CD4-positive, alpha-beta memory T cell (primary cell): ENCODE measurements at places on chromosomes 16 and 17.

- no peak for DNase-seq
Observed at GRCh38 chr17:39462631-39463375, 1.5 kb downstream of the CDK12 start.

- DNase-seq, result no peak
Observed at GRCh38 chr17:19344311-19345066, 18.0 kb downstream of the B9D1 start.

DNA sequence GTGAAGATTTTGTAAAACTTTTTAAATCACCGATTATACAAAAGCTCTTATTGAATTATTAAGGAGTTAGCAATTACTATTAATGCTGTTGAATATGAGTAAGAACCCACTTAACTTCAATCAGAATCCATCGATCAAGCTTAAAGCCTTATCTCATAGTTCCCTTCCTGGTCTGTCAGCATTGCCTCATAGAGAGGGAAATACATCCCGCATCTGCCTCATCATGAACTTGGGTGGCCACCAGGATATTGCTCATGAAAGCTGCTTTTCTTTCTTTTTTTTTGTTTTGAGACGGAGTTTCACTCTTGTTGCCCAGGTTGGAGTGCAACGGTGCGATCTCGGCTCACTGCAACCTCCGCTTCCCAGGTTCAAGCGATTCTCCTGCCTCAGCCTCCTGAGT, 66.7 kb downstream of the PIGL start:
- DNase-seq, result no peak

DNA sequence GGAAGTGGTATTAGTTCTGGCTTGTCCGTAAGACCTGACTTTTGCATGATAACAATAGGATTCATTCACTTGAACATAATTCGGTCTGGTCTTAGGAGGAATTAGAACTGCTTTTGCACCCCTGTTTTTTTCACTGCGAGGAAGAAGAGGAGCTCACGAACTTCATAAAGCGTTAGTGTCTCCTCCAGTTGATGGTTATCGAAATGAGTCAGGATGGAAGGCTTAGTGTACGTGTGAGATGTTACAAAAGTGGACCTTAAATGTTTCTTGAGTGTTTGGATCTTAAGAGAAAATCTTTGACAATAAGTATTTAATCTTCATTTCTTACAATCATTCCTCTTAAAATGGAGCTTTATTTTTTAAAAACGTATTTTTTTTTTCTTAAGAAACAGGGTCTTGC, 52.8 kb downstream of the USP10 start:
- DNase-seq, result no peak

- DNase-seq, result no peak
Observed at GRCh38 chr16:9219813-9220212, 128.4 kb downstream of the HAPSTR1 start.

DNA sequence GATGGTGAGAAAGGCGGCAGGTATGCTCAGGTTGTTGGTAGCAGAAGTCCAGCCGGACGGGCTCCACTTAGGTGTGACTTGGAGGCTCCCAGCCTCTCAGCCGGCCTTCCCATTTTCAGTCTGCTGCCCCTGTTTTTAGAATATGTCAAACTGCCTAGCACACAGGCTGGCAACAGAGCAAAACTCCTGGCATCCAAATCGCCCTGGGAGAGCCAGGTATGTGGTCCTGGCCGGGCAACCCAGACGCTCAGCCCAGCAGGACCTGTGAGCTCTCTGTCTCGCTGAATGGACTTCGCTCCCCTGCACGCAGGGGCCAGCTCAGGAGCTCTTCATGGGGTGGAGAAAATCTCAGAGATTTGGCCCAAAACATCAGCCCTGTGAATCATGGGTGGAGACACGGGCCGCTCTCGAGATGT, 147.9 kb upstream of the CHMP6 start:
- DNase-seq, result no peak

DNA sequence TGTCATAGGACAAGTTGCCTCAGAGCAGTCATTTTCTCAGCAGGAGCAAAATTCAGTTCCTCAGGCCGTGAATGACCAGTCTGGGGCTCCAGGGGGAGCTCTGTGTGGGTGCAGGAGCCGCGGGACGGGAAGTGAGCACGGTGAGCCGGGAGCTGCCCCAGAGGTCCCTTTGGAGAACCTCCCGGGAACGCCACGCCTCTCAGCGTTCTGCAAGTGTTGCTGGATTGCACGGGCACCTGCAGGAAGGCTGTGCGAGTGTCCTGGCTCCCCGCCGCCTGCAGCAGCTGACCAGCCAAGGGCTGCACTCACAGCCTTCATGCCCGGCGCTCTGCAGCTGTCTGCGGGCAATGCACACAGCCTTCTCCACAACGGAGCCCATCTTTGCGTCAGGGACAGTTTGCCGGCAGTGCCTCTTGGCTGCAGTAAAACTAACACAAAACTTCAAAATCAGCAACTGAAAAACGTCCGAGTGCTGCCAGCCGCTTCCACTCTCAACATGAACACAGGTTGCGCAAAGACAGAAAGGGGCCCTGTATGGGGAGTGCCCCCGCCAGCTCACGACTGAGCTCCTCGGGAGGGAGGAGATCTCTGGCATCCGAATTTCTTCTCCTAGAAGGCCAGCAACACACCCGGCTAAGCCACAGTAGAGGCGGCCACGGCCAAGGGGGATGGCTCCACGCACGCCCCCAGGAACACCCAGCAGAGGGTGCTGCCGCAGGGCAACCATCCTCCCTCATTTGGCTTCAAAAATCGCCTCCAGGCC, 16.0 kb downstream of the NDUFAF8 start:
- DNase-seq, result no peak

DNA sequence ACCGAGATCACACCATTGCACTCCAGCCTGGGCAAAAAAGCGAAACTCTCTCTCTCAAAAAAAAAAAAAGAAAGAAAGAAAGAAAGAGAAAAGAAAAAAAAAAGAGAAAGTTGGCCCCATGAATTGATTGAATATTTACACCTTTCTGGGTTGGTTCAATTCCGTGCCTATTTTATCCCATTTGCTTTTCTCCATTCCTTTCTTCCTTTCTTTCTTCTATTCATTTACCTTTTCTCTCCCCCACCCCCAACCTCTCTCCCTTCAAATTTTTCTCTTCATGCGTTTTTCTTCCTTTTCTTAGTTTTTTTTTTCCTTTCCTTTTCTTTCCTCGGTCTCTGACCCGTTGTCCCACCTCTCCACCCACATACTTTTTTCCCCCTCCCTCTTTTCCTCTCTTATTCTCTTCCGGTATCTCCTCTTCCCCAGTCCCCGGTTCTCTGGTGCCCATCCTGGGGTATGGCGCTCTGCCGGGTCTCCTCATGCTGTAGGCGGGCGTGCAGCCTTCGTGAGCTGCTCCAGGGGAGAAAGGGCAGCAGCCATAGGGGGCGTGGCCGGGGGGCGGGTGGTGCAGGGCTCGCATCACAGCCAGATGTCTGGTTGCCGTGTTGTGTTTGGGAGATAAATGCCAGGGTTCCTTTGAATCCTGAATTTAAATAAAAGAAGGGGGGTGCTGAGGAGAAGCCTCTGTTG, 5.3 kb upstream of the COL1A1 start:
- no peak for DNase-seq

- peak; percentile 54 for DNase-seq
Observed at GRCh38 chr16:79089735-79090284, 510.7 kb downstream of the MAF start.

DNA sequence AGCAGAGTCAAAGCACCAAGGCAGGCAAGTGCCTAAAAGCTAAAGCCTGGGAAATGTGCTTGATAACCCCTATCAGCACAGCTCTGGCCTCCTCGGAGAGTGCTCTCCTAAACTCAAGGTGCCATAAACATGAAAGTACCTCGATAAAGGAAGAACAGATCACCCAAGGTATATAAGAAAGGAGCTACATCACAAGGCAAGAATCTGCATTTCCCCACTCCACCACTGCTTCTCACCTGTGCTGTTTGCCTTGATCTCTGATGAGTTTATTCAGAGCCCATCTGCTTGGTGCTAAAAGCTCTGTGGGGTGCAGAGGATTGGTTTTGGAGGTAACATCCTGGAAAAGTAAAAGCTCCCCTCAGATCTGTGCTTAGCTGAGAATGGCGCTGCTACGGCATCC, 449.5 kb upstream of the CDH5 start:
- no peak for DNase-seq

GRCh38 chr17:76085731-76086366, 6.9 kb downstream of the ZACN start:
- DNase-seq, result no peak

GRCh38 chr17:65283704-65284103, 146.5 kb downstream of the RGS9 start:
- no peak for DNase-seq

DNA sequence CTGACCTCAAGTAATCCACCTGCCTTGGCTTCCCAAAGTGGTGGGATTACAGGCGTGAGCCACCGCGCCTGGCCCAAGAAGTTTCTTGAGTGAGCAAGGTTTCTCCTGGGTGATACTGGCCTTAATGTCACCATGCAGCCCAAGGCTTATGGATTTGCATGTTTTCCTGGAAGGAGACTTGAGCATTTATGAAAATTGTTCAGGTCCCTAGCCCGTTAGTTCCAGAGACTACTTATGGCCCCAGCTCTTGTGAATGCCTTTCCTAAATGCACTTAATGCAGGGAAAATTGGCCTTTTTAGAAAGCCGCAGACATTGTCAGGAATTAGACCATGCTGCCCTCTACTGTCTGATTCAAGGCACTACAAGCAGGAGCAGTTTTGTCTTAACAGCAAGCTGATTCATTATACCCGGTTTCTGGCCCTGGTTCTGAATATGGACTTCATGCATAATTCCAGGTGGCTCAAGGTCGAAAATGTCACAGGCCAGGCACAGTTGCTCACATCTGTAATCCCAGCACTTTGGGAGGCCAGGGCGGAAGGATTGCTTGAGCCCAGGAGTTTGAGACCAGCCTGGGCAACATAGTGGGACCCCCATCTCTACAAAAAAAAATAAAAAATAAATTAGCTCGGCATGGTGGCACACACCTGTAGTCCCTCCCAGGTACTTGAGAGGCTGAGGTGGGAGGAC, 91.3 kb downstream of the SNX29 start:
- peak; percentile 67 for DNase-seq

DNA sequence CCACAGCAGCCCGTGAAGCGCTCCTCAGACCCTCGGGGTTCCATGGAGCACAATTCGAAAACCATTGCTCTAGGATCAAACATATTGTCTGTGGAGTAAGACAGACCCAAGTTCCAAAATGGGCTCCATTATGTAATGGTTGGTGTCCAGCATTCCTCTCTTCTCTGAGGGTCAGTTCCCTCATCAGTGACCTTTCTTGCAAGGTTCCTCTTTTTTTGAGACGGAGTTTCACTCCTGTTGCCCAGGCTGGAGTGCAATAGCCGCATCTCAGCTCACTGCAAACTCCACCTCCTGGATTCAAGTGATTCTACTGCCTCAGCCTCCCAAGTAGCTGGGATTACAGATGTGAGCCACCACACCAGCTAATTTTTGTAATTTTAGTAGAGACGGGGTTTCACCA, 28.4 kb downstream of the PLXDC1 start:
- no peak for DNase-seq

- DNase-seq, result no peak
Observed at GRCh38 chr16:84228256-84228838, 11.5 kb downstream of the KCNG4 start.

- DNase-seq, result no peak
Observed at GRCh38 chr17:67476787-67477335, 99.8 kb downstream of the PITPNC1 start.

DNA sequence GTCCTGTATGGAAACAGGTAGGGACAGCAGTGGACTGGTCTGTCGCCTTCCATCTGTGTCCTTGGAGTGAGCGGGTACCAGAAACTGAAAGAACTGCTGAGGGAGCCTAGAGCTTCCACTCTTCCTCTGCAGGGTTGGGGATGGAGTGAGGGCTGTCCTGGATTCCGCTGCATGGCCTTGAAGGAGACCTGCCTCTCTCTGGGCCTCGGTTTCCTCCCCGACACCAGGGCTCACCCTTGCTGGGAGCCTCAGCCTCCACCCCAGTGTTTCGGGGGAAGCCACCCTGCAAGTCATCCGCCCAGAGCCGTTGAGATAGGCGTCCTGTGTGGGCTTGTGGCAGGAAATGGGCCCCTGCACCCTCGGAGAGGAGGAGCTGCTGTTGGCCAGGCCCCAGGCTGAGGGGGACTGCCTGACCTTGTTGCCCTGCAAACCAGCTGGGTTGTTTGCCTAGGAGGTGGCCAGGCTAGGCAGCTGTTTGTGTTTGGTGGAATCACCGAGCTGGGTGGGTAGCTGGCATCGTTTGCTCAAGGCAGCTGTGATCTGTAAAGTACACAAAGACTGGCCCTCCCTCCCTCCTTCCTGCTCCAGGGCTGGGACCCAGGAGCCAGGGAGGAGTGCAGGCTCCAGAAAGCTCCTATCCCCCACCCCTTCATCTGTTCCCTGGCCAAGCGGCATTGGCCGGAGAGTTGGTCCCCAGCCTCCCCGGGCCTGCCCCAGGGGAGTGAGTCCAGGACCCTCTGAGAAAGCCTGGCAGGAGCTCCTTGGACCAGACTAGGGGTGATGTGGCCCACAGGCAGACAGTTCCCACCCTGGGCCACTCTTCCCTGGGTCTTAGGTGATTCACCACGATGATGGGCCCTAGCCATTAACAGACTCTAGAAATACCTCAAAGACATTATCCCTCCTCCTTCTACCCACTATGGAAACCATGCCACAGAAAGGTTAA, 1.3 kb downstream of the RAB37 start:
- peak; percentile 87 for DNase-seq

DNA sequence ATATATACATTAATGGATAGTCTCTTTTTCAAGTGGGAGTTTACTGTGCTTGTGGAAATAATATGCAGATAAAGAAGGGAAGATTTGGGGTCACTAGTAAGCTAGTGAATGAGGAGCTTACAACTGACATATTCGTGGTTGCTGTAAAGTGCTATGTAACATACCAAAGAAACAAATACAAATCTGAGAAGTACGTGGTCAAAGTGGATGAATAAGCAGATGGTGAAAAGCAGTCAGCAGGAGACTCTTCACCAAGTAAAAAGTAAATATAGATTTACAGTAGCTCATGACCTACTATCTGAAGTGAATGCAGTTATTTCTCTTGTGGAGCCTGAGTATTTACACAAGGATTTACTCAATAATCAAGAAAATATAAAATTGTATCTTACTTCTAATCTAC, 136.6 kb upstream of the ELAC2 start:
- DNase-seq, result no peak

- DNase-seq, result no peak
Observed at GRCh38 chr16:81175325-81175891, 63.1 kb upstream of the BCO1 start.

- DNase-seq, result peak; percentile 20
Observed at GRCh38 chr16:11140098-11140375, 116.0 kb downstream of the SOCS1 start.

DNA sequence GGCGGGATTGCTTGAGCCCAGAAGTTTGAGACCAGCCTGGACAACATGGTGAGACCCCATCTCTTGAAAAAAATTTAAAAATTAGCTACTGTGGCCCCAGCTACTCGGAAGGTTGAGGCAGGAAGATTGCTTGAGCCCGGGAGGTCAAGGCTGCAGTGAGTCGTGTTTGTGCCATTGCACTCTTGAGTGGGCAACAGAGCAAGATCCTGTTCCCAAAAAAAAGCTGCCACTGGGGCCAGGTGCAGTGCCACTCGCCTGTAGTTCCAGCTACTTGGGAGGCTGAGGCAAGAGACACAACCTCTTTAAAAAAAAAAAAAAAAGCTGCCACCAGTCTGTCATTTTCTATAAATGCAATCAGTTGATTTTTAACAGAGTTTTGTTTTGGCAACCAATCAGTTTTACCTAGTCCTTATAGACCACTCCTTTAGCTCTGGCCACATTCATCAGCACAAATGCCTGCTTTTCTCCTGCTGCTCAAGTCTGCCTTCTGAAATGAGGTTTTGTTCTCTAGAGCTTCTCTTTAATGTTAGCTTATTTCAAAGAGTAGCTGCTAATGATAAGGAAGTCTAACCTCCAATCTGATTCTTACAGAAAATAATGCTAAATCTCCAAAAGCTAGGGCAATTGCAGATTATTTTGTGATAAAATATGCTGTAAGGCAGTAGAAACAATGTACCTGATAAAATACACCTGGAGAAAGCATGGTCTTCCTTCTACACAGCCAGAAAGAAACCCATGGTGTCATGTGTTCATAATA, 64.8 kb downstream of the TUBD1 start:
- DNase-seq, result no peak
